ENCODE measurements at places on chromosomes 7 and 10.
A peak's percentile ranks its signal among the peaks of the same experiment; 100 is the strongest.

DNA sequence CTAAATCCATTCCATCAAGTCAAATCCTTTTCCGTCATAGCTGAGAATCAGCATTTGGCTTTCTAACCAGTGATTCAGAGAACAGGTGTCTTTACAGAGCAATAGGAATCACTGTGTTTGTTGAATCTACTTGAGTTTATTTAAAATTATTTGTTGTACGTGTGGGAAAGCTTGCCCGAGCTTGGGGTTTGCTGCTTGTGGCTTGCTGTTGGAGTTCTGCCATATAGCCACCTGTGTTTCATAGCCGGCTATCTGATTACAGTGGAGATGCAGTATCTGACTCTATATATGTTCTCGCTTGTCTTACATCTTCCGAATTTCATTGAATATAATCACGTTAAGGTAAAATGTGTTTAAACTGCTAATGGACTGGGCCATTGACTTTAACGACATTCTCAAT, 274.3 kb upstream of the MKI67 start:
- DNase-seq = no peak

GRCh38 chr7:3065724-3066143, 22.1 kb upstream of the CARD11 start:
- DNase-seq = peak; percentile 83

DNA sequence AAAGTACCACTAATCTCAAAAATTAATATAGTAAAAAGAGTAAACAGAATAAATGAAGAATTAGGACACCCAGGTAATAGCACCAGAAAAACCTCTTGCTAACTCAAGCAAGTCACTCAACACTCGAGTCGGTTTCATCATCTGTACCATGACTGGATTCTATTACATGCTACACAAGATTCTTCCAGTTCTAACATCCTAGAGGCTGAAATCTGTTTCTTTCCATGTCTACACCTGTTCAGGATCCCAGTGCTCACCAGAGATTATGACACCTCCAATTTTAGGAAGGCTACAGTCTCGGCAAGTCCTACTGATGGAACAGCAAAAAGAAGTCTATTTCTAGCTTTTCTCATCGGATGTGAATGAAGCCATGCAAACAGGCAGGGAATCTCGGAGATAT, 95.3 kb upstream of the ANK3 start:
- DNase-seq = no peak

GRCh38 chr7:130444234-130444633, 3.4 kb upstream of the CEP41 start:
- DNase-seq = no peak

- DNase-seq = no peak
Measured at GRCh38 chr10:46543466-46544377, 12.7 kb downstream of the GPRIN2 start.

DNA sequence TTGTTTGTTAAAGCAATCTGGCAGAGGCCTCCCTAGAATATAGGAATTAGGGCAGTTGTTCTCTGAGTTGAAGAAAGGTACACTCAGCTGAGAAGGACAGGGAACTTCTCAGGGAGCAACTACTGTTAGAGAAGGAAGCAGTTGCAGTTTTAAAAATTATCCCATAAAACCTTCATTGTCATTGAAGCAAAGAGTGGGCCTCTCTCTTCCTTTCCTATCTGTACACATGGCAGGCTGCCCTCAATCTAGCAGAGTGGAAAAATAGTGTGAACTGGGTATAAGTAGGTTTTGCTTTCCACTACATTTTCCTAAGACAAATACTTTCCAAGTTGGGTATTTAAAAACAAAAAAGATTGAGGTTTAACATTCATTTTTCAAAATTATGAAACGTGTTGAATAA, 236.7 kb upstream of the KLF14 start:
- DNase-seq = no peak

DNA sequence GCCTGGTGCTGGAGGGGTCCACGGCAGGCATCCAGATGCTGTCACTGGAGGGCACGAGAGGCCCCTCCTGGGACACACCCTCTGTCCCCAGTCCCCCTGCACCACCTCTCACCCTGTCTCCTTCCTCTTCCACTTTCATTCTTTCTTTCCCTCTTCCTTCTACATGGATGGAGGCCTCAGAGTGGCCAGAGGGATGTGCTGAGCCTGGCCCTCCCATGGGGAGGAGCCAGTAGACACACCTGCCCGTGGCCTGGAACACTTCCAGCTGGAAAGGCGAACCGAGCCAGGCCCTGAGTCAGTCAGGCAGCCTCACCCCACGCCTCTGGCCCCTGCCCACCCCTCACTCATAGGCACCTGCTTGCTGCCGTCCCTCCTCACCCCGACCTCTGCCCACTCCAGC, 55.9 kb upstream of the MXI1 start:
- peak; percentile 79 for DNase-seq

GRCh38 chr7:141500608-141501007, 50.6 kb upstream of the AGK start:
- DNase-seq = no peak

DNA sequence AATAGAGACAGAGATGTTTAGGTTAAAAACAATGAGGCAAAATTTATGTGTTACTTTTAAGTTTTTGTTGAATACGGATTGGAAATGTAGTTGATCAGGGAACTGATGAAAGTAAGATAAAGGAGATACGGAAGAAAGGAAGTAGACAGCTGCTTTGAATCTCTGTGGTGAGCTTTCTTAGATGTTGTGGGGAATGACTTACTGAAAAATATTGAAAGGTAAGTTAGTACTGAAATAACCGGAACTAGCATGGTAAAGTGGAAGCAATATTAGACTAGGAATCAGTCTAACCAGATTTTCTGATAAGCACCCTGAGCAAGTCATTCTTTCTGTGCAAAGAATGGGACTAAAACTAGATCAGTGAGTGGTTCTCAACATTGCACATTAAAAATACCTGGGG, 34.8 kb downstream of the LUC7L2 start:
- no peak for DNase-seq

- no peak for DNase-seq
Measured at GRCh38 chr7:155935726-155936125, 123.5 kb upstream of the SHH start.
